Stimulated activated naive CD8-positive, alpha-beta T cell treated with anti-CD3 and anti-CD28 coated beads, Interleukin-15, Interleukin-2, amounts not matched to agents 100 U/mL and 50 U/mL, for 24 hours (primary cell): ENCODE measurements at places on chromosomes 16 and 17.

DNA sequence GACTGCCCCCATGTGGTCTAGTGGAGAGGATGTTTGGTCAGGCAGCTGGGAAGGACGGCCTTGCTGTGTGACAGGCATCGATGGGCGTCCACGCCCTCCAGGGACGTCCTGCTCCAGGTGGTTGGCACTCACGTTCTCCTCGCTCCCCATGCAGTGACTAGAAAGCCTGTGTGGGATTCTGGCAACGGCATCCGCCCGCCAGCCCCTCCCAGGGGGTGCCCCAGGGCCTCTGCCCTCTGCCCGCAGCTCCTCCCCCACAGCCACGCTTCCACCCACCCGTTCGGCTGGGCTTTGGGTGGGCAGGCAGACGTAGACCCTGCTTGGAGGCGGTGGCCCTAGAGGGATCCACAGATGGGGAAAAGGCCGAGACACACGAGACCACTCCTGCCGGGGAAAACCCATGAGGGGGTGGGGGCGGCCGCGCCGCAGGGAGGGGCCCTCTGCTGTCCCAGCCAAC is 4.7 kb upstream of the IL17C start:
- peak; percentile 80 for DNase-seq

DNA sequence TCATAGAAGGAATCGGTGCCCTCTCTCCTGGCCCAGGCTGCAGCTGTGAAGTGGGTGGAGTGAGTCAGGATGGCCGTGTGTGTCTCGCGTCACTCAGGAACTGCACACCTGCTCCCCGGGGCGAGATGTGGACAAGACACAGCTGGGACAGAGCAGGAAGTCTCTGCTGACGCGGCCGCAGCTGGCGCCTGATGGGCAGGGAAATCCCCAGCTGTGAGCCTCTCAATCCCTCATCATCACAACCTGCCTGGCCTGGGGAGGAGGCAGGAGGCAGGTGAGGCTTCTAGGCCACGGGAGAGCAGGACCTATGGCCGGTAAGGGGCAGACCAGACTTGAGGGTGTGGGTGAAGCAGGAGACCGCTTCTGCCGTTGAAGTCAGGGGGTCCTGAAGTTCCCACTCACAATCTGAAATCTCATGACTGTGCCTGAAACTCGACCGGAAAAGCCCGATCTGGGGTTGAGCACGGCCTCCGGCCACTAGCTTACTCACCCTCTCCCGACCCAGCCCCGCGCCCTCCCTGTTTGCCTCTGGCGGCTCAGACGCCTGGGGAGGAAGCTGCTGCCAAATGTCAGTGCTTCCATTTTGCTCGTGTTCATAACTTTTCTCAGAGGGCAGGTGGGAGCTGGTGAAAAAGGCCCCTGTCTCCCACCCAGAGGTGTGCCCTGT is 1.1 kb upstream of the TRPV3 start:
- peak; percentile 58 for DNase-seq

- peak; percentile 56 for DNase-seq
Observed at GRCh38 chr16:68417711-68418301, 30.5 kb downstream of the SMPD3 start.

DNA sequence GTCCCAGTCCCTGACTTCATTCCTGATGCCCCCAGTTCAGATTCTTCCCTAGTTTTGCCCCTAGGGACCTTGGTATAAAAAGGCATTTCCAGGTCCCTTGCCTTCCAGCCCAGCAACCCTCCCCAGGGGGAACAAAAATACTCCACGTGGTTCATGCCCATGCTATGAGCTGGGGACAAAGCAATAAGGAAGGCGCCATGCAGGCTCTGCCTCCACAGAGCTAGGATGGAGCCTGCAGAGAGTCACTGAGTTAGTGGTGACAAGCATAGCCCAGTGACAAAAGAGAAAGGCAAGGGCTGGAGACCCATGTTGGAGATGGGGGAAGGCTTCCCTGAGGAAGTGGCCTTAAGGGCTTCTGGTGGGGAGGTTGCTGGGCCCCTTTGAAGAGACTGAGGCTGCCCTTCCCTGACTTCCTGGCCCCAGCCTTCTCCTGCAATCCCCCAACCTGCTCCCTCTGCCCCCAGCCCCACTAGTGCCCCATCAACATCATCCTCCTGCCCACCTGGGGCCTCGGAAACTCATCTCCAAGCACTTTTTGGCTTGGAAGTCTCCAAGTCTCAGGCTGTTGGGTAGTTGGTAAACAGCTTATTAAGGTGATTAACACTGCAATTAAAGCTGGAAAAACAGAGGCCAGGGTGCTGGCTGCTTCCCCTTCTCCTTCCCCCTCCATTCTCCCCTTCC is 9.6 kb downstream of the DLX3 start:
- DNase-seq, result no peak

DNA sequence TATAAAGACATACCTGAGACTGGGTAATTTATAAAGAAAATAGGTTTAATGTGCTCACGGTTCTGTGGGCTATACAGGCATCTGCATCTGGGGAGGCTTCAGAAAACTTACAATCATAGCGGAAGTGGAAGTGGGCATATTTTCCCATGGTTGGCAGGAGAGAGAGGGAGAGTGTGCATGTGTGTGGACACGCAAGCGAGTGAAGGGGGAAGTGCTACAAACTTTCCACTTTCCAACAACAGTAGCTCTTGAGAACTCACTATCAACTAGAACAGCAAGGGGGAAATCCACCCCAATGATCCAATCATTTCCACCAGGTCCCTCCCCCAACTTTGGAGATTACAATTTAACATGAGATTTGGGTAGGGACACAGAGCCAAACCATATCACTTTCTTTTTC is 11.1 kb downstream of the TAOK1 start:
- no peak for DNase-seq

DNA sequence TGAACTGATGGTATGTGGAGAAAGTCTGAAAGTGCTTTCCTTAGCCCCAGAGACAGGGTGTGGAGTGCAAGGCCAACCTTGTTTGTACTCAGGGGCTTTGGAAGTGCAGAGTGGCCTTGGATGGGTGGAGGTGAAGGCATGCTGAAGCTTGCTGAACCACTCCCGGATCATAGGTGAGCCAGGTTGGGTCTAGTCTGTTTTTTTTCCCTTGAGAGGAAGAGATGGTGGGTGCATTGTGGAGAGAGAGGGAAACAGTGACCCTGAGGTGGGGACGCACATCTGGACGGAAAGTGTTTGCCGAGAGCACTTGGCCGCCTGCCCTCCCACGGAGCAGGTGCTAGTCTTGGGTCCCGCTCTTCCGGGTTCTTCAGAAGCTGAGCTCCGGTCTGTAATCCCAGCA is 12.5 kb downstream of the ABAT start:
- no peak for DNase-seq
